ENCODE measurements at places on chromosomes 4 and X. TPM values are rescaled to one million over a fixed set of nuclear protein-coding genes. Genes with fewer than 3 reads are reported as not detected.

The KLF8 gene
- 0.06 TPM for total RNA-seq

- DNase-seq = no peak
Observed at GRCh38 chrX:54288277-54288676, 69.6 kb downstream of the WNK3 start.

DNA sequence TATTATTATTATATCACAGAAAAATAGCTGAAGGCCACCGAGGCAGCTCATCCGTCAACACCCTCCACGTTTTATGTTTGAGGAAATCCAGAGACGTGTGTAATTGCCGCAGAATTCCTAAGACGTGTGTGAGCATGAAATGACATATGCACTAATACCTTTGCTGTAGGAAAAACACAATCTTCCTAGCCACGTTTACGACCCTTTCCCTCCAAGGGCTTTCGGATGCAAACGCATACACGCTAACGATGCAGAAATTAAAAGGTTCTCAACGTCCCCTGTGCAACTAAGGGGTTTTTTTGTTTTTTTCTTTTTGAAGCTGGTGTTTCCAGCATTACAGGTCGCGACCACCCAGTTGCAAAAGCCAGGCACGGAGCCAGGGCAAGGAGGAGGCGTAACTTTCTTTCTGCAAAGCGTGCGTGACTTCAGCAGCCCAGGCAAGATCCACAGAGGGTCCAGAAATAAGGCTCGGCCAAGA lies 33.8 kb downstream of the CRLF2 start:
- DNase-seq = no peak

GRCh38 chrX:68440940-68441339 lies 7.6 kb upstream of the OPHN1 start:
- DNase-seq = no peak

DNA sequence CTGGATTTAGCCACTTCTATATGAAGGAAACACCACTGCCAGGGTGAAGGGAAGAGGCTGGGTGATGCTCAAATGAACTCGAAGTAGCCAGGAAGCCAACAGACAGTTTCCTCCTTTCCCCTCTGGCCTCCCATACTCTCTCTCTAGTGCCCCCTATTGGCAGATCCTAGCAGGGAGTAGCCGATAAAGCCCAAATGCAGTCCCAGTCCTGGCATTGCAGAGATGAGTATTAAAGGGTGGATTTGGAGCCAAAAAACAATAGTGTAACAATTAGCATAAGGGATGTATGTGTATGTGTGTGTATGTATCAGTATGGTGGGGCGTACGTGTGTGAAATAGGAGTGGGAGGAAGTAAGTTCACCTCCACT lies 213.8 kb upstream of the LDB2 start:
- DNase-seq = no peak
